Left lobe of liver (tissue), 2 donors: ENCODE measurements at places on chromosomes 1 and 21. TPM values are rescaled to one million over a fixed set of nuclear protein-coding genes. Genes with fewer than 3 reads are reported as not detected.

Gene LORICRIN
- total RNA-seq = not detected

Gene DYNLT4
- 0.55 TPM for total RNA-seq

Gene LBR
- total RNA-seq = 22.1 TPM

Gene AADACL4
- not detected for total RNA-seq

Gene CCT8
- 37.4 TPM for total RNA-seq

Gene VHLL
- not detected for total RNA-seq

DNA sequence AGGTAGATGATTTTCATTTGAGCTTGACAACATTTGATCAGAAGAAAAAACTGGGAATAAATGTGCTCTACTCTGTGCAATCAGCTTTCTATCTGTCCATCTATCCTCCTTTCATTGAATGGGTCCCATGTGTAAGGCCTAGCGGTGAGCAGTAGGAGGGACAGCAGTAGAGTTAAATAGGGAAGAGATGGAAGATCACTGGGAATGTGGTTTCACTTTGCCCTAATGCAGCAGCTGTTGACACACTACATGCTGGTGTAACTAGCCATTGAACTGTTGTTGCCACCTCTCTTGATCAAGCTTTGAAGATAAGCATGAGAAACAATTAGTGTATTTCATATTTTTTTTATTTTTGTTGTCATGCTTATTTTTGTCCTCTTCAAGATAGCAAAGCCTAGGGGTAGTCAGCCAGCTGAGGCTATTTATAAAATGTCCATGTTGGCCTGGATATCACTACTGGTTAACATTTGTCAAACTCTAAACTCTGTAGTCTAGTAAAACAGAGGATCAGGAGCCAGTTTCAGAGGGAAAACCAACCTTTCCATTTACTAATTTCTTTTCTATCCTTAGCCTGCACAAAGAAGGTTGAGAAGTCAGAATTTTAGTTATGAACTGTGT is 41.9 kb downstream of the CACNA1E start:
- DNase-seq = no peak

DNA sequence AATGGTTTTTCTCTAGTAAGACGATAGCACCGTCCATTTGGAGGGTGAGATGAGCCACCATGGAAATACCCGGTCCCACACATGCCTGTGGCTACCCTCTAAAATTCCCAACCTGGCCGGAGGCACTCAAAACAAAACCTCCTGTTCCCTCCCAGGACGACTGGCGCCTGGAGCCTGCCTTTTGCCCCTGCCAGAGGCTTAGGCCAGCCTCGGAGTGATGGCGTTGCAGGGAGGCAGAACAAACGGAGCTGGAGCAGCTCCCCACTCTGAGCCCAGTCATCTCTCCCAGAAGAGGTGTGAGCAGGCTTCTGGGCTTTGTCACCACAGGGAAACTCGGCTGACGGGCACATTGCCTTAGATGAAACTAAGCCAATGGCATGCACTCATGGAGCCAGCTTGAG is 213.7 kb upstream of the HOOK1 start:
- no peak for DNase-seq

GRCh38 chr1:43937179-43937865 is 3.7 kb downstream of the ARTN start:
- no peak for DNase-seq

- no peak for DNase-seq
These were observed 25.6 kb downstream of the SYT11 start for GRCh38 chr1:155884982-155885381.

- DNase-seq = no peak
These were observed 30.2 kb upstream of the DISC1 start for GRCh38 chr1:231596337-231596791.

- DNase-seq = no peak
These were observed 166.0 kb downstream of the EDEM3 start for GRCh38 chr1:184588701-184589100.

DNA sequence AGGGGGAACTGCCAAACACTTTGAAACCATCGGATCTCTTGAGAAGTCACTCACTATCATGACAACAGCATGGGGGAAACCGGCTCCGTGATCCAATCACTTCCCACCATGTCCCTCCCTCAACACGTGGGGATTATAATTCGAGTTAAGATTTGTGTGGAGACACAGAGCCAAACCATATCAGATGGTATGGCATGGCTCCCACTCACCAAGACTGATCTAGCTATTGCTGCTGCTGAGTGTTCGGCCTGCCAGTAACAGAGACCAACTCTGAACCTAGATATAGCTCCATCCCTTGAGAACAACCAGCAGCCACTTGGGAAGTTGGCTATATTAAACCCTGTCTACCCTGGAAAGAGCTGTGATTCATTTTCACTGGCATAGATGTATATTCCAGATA is 49.4 kb downstream of the CDCP2 start:
- no peak for DNase-seq

DNA sequence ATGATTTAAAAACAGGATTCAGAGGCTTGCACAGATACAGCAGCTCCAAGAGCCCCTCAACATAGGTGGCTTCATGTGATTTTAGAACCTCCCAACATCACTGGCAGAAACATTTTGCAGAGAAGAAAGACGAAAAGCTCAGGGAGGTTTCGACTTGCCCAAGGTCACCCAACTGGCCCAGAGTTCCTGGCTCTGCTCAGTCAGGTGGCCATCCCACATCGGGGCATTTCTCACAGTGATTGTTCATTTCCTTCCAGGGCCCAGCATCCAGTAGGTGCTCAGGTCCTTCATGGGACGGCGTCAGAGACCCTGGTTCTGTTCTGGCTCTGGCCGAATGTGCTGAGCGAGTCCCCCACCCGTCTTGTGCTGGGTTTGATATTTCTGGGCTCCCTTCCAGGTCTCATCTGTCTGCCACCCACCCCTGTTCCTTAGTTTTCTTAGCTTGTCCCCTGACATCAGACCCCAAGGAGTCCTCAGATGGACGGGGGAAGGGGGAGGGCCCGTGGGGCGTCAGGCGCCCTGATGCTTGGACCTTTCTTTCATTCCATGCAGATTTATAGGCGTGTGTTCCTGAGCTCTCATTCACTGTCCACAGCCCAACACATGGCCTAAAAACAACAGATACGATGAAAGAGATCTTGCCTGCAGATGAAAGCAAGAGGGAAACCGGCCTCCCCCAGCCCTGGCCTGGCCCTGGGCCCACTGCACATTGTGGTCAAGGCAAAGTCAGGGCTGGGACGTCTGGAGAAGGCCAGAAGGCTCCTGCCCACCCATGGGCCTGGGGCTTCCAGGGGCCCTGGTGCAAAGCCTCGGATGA is 123.1 kb upstream of the ZBTB40 start:
- peak; percentile 32 for DNase-seq

- DNase-seq = peak; percentile 57
These were observed 5.7 kb downstream of the SLC6A17 start for GRCh38 chr1:110155878-110156522.

DNA sequence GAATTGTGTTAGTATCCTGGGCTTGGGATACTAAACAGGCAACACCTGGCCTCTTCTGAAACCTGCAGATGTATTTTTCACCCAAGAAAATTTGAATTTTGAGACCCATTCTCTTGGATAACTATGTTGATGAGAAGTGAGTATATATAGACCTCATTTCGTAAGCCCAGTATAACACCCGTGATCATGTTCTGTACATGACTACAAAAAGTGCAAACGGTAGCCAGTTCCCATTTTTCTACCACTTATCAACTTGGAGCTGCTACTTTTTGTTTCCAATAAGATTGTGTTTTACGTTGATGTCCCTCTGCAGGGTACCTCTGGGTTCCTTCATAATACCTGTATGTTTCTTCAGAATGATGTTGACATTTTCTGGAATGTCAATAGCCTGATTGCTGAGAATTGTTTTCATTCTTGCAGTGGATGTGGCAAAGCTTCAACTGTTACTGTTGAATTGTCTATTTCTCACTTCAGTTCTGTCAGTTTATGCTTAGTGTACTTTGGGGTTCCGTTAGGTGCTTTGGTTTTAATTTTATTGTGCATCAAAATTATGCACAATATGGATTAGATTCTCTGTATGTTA is 48.1 kb downstream of the ZFYVE9 start:
- no peak for DNase-seq

- no peak for DNase-seq
These were observed 308.8 kb downstream of the COL11A1 start for GRCh38 chr1:102799496-102799895.

DNA sequence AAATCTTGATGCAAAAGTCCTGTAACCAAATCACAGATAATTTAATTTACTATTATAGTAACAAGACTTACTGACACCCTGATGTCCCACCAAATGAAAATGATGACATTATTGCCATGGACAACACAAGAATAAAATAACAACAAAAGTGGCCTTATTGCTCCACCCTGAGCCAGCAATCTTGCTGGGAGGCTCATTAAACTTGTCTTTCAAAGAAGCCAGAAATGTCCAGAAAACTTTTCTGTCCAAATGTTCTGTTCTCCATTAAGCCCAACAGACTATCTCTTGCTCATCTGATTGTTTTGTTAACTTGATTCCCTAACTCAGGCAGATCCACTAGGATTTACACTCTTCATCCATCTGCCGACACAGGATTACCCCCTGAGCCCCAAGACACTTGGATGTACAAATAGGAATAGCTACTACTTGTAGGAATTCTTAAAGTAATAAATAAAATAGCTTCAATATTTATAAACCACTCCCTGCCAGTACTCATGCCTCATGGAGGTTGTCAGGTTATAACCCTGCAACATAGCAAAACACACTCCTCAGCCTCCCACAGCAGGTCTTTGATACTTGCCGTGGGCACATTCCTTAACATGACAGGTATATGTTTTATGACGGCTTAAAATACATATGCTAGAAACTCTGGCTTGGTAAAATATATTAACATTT is 84.9 kb downstream of the PTPN14 start:
- no peak for DNase-seq

- DNase-seq = no peak
These were observed 7.7 kb upstream of the PAFAH2 start for GRCh38 chr1:26005434-26006105.

DNA sequence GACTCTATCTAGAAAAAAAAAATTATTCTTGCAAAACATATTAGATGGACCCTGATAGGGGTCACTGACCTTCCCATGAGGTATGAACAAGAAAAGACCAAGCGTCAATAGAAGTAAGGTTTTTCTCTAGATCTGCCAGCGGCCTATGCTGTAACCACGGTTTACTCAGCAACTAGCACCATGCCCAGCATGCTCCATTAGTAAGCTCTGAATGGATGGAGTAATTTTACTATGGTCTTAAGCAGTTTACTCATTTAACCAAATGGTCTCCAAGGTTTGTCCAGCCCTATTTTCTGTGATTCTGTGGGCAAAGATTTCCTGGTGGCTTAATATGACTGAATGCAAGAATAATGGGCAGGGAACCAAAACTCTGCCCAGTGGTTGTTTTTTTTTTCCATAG is 113.9 kb downstream of the ADSS2 start:
- no peak for DNase-seq

GRCh38 chr1:150529017-150529416 is 13.5 kb downstream of the FALEC start:
- no peak for DNase-seq

DNA sequence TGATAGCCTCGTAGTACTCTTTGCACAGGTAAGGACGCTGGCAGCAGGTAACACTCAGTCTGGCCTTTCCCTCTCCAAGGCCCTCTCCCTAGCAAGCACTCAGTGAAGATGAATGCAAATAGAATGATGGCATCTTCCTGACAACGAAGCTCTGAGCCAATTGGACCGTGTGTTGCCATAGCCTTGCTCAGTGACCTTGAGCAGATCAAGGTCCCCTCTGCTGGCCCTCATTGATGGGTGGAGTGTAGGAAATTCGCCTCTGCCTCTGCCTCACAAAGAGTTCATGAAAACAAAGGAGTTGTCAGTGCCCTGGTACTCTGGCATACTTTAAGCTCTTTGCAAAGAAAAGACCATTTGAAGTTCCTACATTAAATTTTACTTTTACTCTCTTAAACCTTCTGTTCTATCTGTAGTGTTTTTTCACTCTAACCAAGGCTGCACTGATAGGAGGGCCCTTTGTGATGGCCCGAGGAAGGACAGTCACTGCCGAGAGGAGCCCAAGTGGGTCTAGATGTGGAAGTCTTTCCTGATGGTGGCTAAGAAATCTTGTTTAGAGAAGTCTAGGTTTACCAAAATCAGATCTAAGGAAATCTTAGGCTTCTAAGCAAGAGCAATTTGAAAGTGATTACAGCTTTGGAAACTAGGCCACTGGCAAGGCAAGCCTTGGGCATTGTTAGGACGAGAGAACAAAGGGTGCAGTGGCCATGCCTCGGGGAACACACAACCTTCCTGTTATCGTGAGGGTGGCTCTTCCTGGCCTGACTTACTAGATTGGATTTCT is 38.2 kb downstream of the SMYD2 start:
- no peak for DNase-seq

DNA sequence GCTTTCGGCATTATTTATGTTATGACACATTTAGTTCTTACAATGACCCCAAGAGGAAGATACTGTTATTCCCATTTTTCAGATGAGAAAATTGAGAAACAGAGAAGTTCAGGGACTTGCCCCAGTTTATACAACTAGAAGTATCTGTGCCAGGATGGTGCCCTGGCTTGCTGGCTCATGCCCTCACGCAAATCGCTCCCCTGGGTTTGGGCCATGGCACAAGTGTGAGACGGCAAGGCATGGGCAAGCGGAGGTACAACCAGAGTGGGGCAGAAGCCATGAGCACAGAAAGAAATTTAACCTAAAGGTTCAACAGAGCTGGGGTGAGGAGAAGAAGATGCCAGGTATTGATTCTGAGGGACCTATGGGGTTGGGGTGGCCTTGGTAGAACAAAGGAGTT is 469.8 kb downstream of the DSCAM start:
- DNase-seq = no peak

DNA sequence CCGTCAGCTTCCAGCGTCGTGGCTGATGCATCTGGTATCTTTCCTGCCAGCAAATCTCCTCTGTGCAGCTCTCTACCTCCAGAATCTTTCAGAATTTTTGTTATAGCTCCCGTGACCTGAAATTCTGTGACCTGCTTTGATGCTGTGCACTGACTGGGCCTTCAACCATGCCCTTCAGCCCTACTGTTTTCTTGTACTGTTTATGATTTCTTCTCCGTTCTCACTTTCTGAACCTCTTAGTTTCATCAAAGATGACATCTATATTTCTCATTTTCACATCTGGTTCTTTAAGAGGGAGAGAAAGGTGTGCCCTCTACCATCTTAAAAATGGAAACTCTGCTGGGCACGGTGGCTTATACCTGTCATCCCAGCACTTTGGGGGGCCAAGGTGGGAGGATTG is 5.7 kb downstream of the PRDM15 start:
- DNase-seq = no peak

- no peak for DNase-seq
These were observed 141.9 kb upstream of the PTBP2 start for GRCh38 chr1:96579636-96580035.

DNA sequence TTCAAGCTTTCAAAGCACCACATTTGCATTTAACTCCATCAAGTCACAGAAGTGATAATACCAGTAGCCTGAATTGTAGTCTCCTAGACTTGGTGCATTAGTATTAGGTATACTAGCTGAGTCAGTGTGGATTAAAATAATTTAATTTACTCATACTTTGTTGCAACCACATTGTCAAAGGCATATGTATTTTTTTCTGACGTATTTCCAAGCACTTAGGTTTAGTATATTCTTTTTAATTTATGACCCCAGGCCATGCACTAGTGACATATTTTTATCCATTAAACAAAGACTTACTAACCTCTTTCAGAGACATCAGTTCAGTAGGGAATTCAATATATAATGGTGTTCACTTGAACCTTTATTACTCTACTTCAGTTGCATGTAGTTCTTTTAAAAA is 1894.5 kb downstream of the NCAM2 start:
- no peak for DNase-seq
